ENCODE measurements at places on chromosomes 3 and 15.

- no peak for DNase-seq
Observed at GRCh38 chr3:116030131-116030850, 407.0 kb downstream of the GAP43 start.

DNA sequence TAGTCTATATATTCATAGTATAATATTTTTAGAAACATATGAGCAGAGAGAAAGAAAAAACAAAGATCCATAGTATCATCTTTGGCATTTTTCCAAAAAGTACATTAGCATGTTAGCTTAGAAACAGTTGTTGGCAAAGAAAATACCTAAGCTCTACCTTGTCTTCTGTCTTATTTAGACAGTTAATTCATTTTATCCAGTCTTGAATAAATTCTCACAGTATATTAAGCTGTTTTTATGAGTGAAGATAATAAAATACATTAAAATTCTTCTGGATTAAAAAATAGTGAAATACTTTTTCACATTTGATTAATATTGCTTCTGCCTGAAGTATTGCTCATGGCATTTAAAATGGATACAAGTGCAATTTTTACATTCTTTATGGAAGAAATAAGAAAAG is 145.2 kb downstream of the ZIC1 start:
- DNase-seq, result no peak

GRCh38 chr15:43253431-43254403 is 13.0 kb downstream of the TGM5 start:
- DNase-seq, result no peak

GRCh38 chr15:64267331-64267973 is 88.5 kb downstream of the CSNK1G1 start:
- no peak for DNase-seq

- DNase-seq, result no peak
Observed at GRCh38 chr15:39084674-39085530, 496.0 kb upstream of the THBS1 start.

DNA sequence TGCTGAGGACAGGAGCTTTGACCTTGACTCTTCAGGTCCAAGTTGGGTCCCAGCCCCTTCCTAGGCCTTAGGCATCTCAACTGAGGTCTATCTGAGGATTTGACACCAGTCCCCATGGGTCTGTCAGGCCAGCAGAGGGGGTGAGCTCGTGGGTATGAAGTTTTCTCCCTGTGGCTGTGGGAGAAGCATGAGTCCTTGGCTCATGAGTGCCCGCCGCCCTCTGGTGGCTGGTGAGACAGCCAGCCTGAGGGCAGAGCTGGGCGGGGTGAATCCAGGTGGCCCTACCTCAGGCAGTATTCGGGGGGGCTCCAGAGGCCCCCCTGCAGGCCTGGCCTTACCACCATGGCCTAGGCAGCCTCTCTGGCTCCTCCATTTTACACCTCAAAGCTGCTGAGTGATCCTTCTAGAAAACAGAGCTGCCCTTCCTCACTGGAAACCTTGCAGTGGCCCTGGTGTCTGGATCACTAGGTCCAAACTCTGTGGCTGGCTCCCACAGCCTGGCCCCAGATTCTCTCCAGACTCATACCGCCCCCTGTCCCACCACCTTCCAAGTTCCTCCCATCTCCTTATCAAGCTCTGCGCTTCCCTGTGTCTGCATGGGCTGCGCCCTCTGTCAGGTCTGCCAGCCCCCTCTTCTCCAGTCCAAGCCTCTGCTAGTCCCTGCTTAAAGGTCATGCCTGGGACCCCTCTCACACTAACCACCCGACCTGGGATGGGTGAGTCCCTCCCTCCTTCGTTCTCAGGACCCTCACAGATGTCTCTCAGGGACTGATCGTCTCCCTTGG is 16.1 kb downstream of the SH2D7 start:
- peak; percentile 70 for DNase-seq

DNA sequence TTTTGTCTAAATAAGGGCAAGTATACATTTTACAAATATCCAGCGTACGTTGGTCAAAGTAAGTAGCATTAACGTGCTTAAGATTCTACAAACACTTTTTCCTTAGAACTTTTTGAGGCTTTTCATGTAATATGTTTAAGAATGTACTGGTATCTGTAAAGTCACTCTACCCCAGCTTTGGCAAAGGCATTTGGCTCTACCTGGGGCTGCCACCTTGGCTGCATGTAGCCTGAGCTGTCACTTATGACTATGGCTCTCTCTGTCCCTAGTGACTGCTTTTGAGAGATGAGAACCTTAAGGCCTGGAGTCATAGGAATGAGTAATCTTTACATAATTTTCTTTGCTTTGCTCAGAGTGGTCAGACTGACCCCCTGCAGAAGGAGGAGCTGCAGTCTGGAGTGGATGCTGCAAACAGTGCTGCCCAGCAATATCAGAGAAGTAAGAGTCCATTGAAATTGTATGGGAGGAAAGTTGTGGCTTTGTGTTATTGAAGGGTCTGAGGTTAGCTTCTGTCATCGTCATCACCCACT is 61.2 kb downstream of the IQGAP1 start:
- no peak for DNase-seq

DNA sequence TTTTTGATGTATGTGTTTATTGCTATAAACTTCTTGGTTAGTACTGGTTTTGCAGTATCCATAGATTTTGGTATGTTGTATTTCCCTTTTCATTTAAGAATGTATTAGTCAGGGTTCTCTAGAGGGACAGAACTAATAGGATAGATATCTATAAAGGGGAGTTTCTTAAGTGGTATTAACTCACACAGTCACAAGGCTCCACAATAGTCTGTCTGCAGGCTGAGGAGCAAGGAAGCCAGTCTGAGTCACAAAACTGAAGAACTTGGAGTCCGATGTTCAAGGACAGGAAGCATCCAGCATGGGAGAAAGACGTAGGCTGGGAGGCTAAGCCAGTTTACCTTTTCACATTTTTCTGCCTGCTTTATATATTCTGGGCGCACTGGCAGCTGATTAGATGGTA is 8.4 kb downstream of the ARL6 start:
- no peak for DNase-seq

DNA sequence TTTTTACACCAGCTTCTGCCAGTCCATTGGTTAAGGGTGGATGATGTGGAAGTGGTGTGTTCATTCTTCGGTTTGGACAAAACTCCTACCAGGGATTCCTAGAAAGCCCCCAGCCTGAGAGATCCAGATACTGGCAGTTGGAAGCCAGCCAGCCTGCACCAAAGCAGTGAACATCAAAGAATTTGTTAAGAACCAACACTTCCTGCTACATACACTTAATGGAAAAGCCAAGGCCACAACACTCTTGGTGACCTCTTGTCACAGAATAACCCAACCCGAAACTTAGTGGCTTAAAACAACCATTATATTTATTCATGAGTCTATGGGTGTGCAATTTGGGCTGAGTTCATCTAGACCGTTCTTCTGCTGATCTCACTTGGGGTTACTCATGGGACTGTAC is 42.9 kb upstream of the ADAMTS9 start:
- DNase-seq, result no peak

- no peak for DNase-seq
Observed at GRCh38 chr3:145024700-145025099, 1053.1 kb downstream of the DIPK2A start.

- DNase-seq, result no peak
Observed at GRCh38 chr3:103968131-103968530, 1398.6 kb upstream of the ALCAM start.

DNA sequence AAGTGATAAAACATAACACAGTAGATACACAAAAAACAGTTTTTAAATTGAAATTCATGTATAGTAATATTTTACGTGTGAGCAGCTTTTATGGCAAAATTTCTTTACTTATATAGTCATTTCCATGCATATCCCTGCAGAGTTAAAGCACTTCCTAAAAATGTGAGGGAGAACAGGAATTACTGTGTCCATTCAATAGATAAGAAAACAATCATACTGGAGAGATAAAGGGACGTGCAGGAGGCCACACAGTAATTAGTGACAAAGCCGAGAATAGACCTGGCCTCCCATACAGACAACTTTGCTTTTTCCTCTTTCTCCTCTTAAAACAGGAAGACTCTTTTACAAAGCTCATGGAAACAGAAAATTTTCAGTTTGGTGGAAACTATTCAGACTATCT is 247.5 kb downstream of the CDIN1 start:
- DNase-seq, result no peak

GRCh38 chr15:64146041-64146440 is 5.5 kb upstream of the SNX22 start:
- no peak for DNase-seq

- DNase-seq, result no peak
Observed at GRCh38 chr3:150094150-150094933, 123.6 kb upstream of the PFN2 start.

DNA sequence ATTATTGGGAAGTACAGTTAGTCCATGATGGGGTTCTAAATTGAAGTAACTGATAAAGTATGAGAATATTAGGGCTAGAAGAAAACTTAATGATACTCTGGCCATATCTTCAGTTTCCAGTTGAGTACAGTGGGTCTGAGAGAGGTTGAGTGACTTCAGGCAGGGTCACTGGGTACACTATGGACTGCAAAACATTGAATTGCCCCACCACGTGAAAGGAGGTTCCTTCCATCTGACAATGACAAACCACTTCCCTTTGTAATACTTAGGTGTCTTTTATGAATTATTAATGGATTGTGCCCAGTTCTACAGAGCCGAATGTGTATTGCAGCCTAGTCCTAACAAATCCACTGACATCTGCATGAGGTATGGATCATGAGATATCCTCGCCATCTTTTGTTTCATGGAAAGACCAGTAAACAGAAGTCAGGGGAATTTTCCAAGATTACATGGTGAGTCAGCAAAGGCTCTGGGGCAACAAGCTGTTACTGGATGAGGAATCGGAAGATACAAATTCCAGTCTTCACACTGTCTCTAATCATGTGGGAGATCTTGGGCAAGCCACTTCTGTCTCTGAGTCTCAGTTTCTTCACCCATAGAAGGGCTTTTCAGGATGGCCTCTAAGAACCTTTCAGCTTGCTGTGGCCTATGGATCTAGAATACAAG is 66.5 kb upstream of the BCL6 start:
- DNase-seq, result no peak

DNA sequence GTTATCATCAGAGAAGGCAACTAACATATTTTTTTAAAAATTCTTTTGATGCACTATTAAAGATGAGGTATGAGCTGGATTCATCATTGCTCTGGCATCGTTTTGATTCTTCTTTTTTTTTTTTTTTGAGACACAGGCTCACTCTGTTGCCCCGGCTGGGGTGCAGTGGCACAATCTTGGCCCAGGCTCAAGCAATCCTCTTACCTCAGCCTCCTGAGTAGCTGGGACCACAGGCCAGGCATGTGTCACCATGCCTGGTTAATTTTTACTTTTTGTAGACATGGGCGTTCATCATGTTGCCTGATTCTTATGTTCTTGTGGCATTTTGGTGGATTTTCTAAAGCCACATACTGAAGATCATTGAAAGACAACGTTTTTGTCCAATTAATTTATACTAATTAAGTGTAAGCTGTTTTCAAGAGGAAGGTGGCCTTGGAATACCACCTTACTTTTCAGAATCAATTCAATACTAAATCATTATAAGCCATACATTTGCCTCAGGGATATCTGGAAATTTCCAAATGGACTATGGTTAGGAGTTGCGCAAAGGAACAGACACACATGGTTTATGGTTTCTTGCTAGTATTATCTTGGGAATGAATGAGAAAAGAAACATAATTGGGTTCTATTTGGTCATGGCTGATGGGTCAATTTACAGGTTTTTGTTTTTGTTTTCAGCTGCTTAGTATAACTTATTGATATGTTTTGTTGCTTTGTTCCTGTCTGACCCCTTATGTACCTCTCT is 22.8 kb downstream of the SLC28A2 start:
- no peak for DNase-seq

DNA sequence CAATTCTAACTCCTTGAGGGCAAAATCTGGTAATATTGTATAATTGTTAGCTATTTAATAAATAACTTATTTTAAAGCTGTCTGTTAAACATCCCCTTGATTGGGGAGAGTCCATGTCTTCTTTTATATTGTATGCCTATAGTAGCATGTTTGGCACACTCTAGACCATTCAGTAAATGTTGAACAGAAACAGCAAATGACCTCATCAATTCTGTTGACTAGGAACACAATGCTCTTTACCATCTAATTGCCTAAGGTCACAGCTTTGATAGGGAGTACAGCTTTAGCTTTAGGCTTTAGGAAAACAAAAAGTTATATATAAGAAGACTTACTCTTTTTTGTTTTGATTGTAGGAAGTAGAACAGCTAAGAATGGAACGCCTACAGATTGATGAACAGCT is 27.0 kb downstream of the DNAJC19 start:
- DNase-seq, result no peak

DNA sequence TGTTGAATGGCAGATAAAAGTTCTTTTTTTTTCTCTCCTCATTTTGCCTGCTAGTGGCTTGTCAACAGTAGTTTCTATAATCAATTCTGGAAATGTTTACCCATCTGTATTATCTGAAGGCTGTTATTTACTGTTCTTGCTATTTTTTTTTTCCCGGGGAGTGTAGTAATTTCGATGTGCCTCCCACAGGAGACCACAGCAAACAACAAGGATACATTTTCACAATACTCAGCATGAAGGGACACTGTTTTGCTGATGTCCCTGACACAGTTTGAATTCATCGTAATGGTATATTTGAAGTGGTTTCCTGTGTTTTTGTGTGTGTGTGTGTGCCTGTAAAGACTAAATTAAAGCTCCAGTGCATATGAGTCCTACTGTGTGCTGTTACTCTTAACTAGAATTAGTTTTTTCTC is 92.1 kb upstream of the ICE2 start:
- DNase-seq, result no peak

DNA sequence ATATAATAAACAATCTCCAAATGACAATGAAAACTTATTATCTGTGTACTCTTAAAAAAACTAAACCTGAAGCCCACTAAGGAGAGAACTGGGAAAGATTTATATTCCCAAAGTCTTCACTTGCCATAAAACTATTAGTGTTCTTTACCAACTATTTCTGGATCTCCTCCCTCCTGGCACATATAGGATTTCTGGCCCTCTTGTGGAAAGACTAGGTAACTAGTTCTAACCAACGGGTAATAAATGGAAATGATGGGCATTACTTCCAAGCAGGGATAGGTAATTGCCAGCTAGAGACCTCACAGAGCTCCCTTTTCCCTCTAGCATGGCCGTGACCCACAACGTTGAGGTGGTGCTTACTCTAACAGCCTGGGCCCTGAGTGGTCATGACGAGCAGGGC is 110.1 kb downstream of the DNAH12 start:
- no peak for DNase-seq

DNA sequence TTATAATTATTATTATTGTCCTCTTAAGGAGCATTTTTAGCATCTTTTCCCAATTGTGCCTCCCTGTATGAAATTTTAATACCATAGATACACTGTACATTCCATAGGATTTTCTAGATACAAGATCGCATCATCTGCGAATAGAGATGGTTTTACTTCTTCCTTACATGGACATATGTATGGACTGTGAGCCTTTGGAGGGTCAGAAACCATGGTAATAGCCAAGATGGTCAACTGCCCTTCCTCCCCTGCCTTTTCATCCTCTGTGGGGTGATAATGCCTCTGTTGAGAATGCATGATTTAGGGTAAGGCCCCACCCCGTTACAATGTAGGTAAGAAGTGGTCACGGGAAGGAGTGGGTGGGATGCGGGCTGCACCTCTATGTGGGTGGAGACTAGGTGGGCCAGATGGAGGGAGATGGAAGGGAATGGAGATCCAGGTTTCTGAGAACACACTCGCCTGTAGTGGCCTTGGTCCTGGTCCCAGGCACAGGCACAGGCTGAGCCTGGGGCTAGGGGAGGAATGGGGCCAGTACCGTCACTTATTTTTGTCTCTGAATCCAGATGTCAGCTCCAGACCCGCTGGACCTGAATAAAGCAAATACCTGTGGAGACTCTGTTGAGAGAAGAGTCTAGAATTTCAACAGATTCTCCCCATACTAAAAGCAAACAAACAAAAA is 31.7 kb downstream of the GOLGA6A start:
- DNase-seq, result no peak

GRCh38 chr3:29478611-29479010 is 197.7 kb downstream of the RBMS3 start:
- no peak for DNase-seq

GRCh38 chr3:168087539-168087938 is 8.2 kb downstream of the GOLIM4 start:
- no peak for DNase-seq
